Purkinje cell (primary cell): ENCODE measurements at places on chromosomes 3 and 15. TPM values are rescaled to one million over a fixed set of nuclear protein-coding genes. Genes with fewer than 3 reads are reported as not detected.

Gene CGNL1
- 5.9 and 7.8 TPM in 2 replicates for polyA plus RNA-seq

Gene PGBD4
- polyA plus RNA-seq: 1.9 and 2.9 TPM in 2 replicates

Gene MYO9A
- polyA plus RNA-seq: 32.9 and 35.3 TPM in 2 replicates

Gene CCDC54
- not detected in 2 replicates for polyA plus RNA-seq

Gene ZIC1
- polyA plus RNA-seq: 16.1 and 33.6 TPM in 2 replicates

Gene POC1A
- 0.13 and 0.34 TPM in 2 replicates for polyA plus RNA-seq

Gene NOX5
- 0.05 TPM in 1 of 2 replicates, not detected in the other for polyA plus RNA-seq

Gene SLC2A2
- polyA plus RNA-seq: 0.09 TPM in 1 of 2 replicates, not detected in the other
